ENCODE measurements at places on chromosomes 4 and X.

DNA sequence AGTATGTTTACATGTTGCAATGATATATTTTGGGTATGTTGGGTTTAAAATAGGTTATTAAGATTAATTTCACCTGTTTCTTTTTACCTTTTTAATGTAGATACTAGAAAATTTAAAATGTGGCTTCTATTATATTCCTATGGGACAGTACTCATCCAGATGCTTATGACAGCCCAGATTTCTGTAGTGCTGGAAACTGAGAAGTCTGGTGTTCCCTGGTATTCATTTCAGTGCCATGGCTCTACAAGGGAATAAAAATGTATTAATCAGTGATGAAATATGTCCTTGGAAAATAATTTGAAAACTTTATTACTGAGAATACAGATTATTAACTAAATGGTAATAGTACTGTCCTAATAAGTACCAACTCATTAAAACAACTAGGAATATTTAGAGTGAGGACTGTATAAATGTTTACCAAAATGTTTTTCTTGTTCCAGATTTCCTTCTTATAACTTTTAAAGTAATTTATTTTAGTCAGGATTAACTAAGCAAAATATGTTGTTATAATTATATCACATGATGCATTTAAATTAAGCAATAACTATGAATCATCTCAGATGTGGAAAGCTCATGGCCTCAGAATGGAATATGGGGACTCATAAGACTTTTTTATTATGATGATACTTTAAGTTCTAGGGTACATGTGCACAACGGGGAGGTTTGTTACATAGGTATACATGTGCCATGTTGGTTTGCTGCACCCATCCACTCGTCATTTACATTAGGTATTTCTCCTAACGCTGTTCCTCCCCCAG, 25.3 kb downstream of the ARHGAP24 start:
- no peak for DNase-seq

DNA sequence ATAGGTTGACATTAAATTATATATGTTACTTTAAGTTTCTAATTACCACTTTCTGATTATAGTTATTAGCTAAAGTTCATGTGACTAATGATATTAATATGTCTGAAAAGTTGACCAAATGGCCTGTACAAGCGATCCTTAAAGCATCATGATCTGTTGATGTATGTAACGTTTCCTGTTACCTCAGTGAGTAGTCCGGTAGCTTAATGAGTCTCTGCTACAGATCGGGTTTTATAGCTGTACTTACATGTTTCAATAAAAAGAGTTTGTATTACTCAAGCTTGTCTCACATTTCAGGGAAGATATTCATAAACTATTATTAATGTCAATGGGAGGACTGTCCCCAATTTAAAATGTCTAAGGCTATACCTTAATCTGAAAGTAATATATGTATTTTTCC, 246.3 kb downstream of the PPP3CA start:
- DNase-seq: no peak

DNA sequence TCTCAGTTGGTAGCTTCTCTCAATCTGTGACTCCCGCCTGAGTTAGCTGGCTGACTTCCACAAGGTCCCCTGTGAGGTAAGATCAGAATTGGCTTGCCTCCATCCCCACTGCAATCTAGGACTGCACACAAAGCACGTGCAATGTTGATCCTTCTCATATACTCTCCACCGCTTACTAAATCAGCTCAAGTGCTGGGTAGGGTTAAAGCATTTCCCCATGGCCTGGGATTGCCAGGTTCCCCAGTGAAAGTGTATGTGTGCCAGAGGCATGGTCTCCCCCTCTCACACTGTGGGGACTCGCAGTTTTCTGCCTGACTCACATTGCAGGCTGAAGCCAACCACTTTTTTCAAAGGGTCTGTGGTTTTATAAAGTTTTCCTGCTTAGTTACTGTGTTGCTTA, 886.9 kb downstream of the FAM133A start:
- DNase-seq: no peak

DNA sequence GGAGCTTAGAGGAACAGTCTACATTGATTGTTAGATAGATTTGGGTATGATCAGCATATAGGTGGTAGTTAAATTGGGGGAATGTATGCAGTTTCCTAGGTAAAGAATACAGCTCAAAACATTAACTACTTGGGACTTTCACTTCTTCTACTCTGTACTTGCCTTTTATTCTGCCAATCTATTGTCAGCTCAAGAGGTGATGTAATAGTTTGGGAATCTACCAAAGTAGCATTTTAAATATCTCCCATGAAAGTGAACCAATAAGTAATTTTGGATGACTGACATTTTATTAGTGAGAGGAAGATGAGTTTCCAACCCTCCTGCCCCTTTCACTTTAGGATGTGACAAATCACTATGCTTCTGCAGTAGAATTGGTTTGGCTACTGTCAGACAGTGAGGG, 43.4 kb downstream of the NUDT6 start:
- no peak for DNase-seq

DNA sequence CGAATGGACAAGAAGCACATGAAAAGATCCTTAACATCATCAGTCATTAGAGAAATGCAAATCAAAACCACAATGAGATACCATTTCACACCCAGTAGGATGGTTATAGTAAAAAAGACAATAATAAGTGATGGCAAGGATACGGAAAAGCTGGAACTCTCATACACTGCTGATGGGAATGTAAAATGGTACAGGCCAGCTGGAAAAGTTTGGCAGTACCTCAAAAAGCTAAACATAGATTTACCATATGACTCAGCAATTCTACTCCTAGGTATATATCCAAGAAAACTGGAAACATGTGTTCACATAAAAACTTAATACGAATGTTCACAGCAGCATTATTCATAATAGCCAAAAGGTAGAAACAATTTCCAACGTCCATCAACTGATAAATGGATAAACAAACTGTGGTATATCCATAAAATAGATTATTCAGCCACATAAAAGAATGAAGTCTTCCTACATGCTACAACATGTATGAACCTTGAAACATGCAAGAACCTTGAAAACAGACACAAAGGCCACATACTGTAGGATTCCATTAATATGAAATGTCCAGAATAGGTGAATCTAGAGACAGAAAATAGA, 11.9 kb downstream of the RPS6KA3 start:
- no peak for DNase-seq

DNA sequence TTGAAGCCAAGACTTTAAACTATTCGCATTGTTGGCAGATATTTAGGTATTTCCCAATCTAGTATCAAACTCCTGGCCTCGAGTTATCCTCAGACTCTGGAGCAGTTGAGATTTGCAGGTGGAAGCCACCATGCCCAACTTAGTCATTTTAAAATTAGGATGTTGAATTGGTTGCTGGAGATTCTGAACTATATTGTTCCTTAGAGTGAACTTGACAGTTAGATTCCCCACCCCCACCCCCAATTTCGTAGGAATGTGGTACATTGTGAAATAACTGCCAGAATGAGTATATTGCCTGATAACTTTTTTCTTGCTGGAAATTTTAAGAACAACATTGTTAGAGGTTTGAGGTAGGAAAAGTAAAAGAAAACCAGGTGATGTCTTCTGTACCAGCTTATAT, 2.3 kb downstream of the NOCT start:
- DNase-seq: no peak

DNA sequence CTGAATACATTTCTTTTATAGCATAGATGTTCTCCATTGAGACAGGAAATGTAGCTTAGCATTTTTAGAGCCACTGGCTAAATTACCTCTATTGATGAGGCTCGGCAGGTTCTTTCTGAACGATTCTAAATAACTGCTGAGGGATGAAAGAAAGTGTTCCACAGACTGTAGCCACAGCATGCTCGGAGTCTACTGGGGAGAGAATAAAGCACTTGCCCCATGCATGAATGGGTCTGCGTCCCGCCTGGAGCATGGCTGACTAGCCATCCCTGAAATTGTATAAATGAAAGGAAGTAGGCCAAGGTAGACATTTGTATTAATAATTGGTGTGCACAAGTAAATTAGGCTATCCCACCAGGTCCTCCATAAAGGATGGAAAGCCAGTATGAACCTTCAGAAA, 269.8 kb downstream of the COL25A1 start:
- no peak for DNase-seq

GRCh38 chr4:143380629-143381028, 44.0 kb downstream of the GAB1 start:
- no peak for DNase-seq

DNA sequence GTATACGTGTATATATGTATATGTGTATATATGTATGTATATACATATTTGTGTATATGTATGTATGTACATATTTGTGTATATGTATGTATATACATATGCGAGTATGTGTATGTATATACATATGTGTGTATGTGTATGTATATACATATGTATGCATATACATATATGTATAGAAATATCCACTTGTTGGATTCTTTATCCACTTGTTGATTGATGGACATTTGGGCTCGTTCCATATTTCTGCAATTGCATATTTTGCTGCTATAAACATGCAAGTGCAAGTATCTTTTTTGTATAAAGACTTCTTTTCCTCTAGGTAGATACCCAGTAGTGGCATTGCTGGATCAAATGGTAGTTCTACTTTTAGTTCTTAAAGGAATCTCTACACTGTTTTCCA, 25.5 kb upstream of the NHSL2 start:
- DNase-seq: no peak

DNA sequence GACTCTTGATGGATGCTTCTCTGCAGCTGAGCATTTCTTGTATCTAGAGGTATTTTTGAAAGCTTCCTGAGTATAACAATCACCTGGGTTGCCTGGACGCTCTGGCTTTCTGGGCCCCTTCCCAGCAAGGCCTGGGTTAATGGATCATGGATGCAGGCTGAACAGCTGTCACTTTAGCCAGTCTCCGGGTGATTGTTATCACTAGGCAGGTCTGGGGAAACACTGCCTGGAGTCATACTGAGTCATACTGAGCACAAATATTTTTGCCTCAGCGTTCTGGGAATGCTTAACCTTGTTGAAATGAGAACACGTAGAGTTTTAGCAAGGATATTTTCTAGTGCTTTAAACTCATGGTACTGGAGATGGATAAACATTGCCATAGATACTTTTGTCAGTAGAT, 102.6 kb downstream of the PHEX start:
- no peak for DNase-seq

DNA sequence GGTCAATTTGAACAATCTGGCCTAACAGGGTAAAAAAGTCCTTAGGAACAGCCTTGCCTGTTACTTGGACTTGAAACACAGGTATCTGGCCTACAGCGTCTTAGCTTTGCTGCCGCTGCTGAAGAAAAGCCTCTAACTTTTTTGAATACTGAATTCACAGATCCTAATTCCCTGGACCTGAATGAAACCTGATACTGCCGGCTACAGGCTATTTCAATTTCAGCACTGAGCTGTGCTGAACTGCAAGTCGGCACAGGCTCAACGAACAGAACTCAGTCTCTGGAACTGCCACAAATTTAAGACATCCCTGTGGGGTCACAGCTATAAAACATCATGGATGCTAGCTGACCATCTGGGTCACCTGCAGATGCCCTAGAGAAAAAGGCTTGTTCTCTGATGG, 7.2 kb downstream of the NR0B1 start:
- DNase-seq: no peak

- DNase-seq: no peak
These were observed 1213.4 kb downstream of the STIM2 start for GRCh38 chr4:28073860-28074555.

- no peak for DNase-seq
These were observed 133.4 kb downstream of the TBC1D19 start for GRCh38 chr4:26717332-26717731.

Data from stimulated activated naive CD4-positive, alpha-beta T cell (primary cell).